ENCODE measurements at places on chromosomes 5 and 9.

DNA sequence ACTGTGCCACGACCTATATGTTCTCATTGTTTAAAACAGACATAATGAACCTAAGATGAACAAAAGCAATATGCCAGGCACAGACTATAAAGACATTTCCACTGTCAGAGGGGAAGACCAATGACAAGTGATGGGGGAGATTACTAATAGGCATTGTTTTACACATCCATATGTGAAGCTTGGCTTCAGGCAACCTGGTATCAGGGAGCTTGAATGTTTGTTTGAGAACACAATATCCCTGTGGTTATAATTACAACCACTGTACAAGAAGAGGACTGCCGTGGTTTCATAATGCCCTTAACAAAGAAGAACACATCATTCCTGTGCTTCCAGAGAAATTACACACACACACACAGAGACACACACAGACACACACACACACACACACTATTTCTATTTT lies 385.7 kb downstream of the BNC2 start:
- DNase-seq: no peak

DNA sequence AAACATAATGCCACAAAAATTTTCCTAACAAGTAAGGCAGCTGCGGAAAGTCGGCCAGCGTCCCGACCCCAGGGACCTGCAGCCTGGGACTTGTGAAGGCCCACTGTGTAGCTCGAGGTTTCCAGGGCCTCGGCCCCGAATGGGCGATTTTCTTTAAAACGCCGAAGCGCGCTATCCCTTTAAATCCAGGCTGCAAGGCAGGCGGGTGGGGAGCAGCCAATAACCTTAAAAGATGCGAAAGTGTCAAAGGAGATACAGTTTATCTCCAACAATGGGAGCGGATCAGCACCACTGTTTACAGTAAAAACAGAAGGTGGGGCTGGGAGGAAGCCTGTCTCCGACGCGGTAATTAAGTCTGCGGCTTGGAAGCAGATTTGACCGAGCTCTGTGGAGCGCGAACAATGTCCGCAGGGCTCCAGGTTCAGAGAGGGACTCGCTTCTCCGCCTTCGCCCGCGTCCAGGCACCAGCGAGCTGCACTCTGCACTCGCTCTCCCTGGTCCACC lies 1.7 kb upstream of the ZSWIM6 start:
- no peak for DNase-seq

GRCh38 chr5:157290156-157290980 lies 24.4 kb downstream of the CYFIP2 start:
- no peak for DNase-seq

- no peak for DNase-seq
Observed at GRCh38 chr9:112484607-112485006, 2.0 kb upstream of the KIAA1958 start.

DNA sequence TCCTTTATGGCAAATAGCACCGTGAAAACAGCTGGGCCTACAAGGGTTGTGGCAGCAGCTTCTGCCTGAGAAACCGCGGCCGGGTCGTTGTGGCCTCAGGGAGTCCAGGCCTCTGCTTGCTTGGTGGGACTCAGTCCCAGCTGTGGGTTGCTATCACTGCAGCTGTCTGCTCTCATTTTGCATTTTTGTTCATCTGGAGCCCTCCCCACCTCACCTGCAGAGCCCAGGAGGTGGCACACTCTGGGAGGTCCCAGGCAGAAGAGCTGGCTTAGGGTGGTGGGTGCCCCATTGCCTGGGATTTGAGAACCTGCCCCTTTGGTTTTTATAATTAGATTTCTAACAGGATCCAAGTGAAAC lies 138.4 kb downstream of the GADD45G start:
- no peak for DNase-seq

DNA sequence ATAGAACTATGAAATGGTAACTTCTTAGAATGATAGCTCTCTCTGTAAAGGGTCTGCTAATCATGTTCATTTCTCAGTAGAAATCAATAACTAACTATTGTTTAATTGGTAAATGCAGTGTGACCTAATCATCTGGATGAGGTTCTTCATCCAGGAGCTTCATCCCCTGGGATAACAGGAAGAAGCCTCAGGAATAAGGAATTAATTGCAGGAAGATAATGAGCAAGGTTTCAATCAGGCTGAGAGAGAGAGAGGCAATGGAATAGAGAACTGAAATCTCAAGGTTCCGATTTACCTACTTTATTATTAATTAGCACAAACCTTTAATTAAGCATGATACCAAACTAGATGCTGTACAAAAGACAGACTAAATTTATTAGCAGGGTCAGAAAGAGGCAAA lies 499.7 kb downstream of the MAT2B start:
- DNase-seq: no peak

GRCh38 chr5:141245250-141245717 lies at the start of gene PCDHB15:
PCDHB15 (plus strand) TSS chr5:141245395; CDS start chr5:141245579, 184 bp downstream.
- DNase-seq: no peak

GRCh38 chr9:114214181-114214580 lies 58.8 kb downstream of the COL27A1 start:
- peak; percentile 16 for DNase-seq

DNA sequence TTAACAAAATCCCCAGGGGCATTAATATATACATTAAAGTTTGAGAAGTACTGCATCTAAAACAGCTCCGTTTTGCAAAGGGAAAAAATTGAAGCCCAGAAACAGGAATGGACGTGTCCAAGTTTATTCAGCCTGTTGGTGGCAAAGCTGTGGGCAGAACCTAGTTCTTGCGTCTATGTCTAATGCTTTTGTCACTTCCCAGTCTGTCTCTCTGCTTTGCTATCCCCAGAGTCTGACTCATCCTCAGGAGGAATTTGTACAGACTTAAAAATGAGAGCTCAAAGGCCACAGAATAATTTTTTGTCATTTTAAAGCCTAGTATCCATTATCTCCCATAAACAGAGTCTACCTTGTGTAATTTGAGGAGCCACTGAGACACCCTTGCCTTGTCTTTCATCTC lies 330.9 kb upstream of the GRIA1 start:
- DNase-seq: no peak

DNA sequence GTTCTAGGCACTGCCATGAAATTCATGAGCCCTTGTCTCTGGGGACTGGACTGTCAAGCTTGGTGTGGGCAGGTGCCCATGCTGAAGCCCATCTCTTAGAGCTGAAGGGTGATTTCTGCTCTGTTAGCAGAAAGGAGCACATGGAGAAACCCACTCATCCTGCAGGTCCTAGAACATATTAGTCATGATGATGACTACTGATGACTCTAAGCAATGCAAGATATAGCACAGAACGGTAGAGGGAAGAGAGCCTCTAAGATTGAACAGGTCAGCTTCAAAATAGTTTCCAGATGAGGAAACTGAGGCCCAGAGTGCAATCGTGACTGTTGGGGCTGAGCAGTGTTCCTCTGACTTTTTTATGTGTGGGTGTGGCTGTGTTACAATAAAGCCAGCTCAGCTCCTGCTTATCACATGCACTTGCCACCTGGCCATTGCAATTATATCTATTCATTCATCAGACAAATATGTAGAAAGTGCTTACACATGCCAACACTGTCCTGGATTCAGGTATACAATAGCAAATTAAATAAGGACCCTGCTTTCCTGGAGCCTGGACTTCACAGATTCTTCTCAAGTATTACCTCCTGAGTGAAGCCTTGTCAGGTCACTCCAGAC lies 140.2 kb upstream of the BRINP1 start:
- no peak for DNase-seq

GRCh38 chr5:35281613-35282012 lies 51.3 kb upstream of the PRLR start:
- no peak for DNase-seq

GRCh38 chr9:100112677-100113336 lies 13.8 kb downstream of the INVS start:
- DNase-seq: no peak

DNA sequence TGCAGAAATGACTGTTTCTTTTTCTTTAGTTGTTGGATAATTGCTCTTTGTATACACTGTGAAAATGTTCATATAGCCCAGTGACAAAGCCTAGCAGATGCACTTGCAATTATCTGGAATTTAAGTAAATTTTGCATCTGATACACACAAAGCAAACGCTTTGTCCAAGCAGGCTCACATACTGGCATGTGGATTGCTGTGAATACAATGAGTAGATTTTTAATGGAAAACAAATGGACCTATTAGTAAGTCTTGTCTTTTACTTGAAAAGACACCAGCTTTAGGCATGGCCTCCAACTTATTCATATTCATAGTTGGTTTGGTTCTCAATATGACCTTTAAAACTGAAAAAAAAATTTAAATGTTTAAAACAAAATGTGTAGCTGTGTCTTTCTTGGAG lies 1299.8 kb upstream of the WWC1 start:
- DNase-seq: no peak

DNA sequence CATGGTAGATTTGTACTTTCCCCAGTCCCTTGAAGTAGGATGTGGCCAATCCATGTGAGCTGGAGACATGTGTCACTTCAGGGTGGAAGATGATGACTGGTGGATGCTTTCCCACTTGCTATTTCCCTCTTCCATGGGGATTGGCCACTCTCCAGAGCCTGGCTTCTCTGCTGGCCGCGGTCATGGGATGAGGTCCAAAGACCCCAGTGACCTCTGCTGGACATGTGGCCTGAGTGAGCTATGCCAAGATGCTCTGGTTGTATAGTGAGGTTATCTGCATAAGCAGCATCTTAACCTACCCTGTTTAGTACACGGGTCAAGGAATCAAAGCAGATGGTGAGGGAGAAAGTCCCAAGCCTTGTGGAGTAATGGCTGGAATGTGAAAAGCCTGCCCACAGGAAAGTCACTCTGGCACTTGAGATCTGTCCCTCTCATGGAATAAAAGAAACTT lies 47.1 kb downstream of the SH3PXD2B start:
- DNase-seq: no peak

GRCh38 chr5:93602241-93603077 lies 19.4 kb downstream of the NR2F1 start:
- no peak for DNase-seq

- no peak for DNase-seq
Observed at GRCh38 chr5:39654715-39655114, 229.9 kb upstream of the DAB2 start.

DNA sequence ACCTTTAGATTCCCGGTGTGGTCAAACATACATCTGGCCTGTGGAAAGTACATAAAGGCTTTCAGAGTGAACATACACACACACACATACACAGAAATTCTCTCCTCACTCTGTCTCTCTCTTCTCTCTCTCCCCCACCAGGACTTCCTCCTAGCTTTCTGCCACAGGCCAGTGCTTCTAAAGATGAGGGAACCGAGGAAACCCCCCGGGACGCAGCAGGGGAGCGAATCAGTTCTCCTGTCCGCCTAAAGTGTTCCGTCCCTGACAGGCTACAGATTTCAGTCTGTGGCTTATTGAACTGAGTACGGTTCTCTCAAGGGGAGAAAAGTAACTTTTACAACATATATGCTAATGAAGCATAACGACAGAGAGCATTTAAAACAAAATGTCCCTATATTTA lies 75.8 kb downstream of the MED27 start:
- DNase-seq: no peak

GRCh38 chr9:131715906-131716305 lies 24.0 kb downstream of the RAPGEF1 start:
- DNase-seq: no peak

DNA sequence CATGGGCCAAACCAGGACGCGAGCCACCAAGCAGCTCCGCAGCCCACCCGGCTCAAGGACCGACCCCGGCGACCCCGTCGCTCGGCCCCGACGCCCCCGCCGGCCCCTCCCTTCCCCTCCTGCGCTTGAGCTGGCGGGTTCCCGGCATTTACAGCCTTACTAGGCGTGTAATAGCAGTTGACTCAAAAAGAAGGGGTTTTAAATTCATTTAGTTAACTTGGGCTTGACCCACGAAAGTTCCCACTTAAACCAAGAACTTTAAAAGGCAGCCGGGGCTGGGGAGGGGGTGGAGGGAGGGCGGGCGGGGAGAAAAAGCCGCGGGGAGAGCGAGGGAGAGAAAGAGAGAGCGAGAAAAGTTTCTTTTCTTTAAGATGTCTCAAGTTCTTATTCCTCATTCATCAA lies 636 bp downstream of the PRDM12 start:
- no peak for DNase-seq

- DNase-seq: no peak
Observed at GRCh38 chr5:57232293-57233033, 58.6 kb downstream of the GPBP1 start.

DNA sequence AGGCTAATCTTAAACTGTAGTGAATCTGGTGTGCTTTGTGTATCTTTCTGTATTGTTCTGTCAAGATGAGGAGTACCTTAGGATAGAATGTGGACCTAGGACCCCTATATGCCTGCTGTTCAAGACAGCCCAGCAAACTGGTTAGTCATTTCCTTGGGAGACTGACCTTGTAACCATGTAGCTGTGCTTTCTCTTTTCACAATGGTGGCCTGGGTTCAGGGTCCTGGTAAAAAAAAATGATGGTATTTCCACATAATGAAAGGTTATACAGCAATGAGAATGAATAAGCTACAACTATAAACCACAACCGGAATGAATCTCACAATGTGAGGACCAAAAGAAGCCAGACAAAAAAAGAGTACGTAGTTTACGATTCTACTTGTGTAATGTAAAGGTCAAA lies 36.4 kb upstream of the F2RL1 start:
- no peak for DNase-seq

DNA sequence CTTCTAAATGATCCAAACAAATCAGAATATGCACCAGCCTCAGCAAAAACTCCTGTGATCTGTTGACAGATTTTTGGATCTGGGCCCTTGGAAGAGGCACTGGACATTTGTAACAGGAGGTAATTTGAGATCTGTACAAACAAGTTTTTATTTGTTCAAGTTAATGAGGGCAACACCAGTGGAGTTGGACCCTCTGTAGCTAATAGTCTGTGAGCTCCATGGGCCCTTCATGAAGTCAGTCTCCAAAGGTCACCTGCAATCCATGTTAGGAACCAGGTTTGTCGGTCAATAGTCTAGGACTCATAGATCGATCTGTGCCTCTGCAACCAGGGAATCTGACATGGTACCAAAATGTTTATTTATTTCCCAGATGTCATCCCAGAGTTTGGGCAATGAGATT lies 40.9 kb downstream of the PAM start:
- no peak for DNase-seq

GRCh38 chr9:83056174-83056573 lies 6.8 kb downstream of the RASEF start:
- no peak for DNase-seq

DNA sequence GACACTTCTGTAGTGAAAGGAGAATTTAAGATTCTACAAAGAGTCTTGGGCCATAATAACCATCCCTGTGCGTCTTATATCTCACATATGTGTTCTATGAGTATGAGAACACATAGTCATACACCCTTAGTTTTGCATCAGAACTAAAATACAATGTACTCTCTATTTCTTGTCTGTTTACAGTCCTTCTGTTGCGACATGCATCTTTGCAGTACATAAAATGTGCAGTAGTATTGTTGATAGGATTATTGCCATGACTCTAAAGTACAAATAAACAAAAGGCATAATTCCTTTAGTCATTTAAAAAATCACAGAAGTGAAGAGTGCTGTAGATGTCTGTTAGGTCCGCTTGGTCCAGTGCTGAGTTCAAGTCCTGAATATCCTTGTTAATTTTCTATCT lies 201.9 kb downstream of the NR3C1 start:
- no peak for DNase-seq

- DNase-seq: no peak
Observed at GRCh38 chr9:72909428-72909827, 43.4 kb downstream of the ALDH1A1 start.

GRCh38 chr5:91183743-91184142 lies 199.4 kb downstream of the ARRDC3 start:
- no peak for DNase-seq

GRCh38 chr9:34070606-34071324 lies 22.1 kb upstream of the UBAP2 start:
- no peak for DNase-seq

Data from amniotic stem cell (primary cell).